ENCODE measurements at places on chromosomes 12 and 14.

DNA sequence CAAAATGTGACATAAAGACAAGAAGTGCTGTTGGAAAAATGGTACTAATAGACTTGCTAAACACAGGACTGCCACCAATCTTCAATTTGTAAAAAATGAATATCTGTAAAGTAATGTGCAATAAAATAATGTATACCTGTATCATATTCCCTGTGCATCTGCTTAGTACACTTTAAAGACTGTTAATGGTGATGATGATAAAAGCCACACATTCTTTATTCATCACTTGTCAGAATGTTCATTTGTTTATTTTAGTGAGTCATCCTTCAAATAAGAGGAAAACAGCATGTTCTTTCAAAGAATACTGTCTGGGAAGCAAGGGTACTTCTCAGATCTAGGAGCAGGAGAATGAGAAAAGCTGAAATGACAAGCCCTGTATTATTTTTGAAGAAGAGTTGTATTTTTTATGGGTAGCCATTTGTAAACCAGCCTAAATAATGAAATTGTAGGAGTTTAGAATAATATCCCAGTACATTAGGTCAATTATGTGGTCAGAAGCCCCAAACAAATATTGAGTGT, 78.3 kb upstream of the PSMA6 start:
- no peak for DNase-seq

GRCh38 chr14:34623506-34623905, 6.4 kb downstream of the SNX6 start:
- no peak for DNase-seq

GRCh38 chr12:68773582-68773981, 27.6 kb downstream of the SLC35E3 start:
- DNase-seq = no peak

- DNase-seq = no peak
Measured at GRCh38 chr14:36518586-36519430, 1.2 kb downstream of the NKX2-1 start.

- no peak for DNase-seq
Measured at GRCh38 chr12:22325218-22325617, 9.3 kb downstream of the ST8SIA1 start.

DNA sequence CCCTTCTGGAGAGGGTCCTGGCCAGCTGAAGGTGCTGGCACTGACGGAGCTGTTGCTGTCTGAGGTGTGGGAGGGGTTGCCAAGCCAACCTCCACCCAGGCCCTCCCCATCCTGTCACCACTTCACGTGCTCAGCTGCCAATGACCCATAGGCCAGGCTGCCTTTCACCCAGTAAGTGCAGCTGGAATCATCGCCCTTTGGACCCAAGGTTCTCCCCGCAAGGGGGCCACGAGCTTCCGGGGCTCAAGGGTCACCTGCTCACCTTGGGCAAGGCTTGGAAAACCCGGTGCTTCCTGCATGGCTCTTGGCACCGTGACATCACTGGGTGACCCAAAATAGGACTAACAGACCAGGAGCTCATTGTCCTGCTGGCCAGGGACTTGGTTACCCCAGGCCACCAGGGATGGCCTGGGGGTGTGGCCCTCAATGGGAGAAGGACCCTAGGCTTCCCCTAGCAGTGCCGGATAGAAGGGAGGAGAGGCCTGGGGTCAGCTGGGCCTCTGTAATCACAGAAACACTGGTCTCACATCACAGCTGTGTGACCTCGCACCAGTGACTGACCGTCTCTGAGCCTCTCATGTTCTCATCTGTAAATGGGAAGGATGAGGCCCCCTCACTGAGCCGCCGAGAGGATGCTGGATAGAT, 51.3 kb downstream of the CCDC85C start:
- no peak for DNase-seq

- DNase-seq = no peak
Measured at GRCh38 chr12:71063087-71063486, 94.7 kb downstream of the TSPAN8 start.

GRCh38 chr12:66859751-66860440, 181.0 kb upstream of the GRIP1 start:
- no peak for DNase-seq

DNA sequence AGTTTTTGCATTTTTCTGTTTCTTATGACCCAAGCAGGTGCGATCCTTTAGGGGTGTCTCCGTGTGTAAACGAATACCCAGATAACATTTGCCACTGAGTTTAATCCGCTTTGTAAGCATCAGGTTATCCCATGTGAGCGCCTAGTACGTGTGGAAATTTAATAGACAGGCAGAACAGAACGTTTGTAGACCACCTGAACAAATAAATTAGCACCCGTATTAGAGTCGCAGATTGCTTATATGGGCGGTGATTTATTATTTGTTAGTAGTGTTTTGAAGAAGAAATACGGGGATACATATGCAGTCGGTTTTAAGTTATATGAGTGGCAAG, 325 bp downstream of the C12orf60 start:
- DNase-seq = no peak

DNA sequence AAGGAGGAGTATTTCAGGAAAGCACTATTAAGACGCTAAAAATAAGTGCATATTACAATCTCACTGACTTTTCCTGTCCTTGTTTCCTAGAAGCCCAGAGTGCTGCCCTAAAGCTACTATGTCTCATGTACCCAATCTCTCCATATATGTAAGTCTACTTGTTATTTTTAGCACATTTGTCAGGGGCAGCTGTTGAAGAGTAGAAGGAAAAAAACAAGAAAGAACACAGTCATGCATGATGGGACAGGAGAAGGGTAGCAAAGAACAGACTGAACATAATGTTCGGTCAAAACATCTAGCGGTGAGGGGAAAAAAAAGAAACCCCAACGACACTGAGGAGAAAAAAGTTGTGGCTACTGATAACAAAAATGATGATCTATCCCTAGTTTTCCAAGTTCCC, 14.3 kb downstream of the YBX3 start:
- DNase-seq = no peak

GRCh38 chr12:25529738-25530137, 23.3 kb downstream of the LMNTD1 start:
- DNase-seq = no peak

GRCh38 chr12:14614704-14615121, 47.0 kb upstream of the PLBD1 start:
- DNase-seq = peak; percentile 56

GRCh38 chr12:91813701-91814100, 331.9 kb downstream of the BTG1 start:
- DNase-seq = no peak

GRCh38 chr14:65661865-65662264, 249.3 kb downstream of the FUT8 start:
- no peak for DNase-seq

GRCh38 chr12:52168019-52168717, 23.6 kb downstream of the KRT80 start:
- no peak for DNase-seq

DNA sequence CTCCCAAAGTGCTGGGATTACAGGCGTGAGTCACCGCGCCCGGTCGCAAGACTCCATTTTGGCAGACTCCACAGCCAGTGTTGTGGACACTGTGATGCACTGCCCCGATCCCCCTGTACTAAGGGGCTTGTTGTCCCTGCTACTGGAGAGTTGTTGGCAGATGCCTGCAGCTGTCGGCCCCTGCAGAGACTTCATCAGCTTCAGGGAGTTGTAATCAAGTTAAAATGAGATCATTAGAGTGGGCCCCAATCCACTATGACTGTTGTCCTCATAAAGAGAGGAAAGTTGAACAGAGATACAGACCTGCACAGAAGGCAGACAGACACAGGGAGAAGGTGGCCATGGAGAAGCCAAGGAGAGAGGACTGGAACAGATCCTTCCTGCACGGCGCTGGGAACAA, 23.7 kb upstream of the TUBA1A start:
- DNase-seq = no peak

- DNase-seq = no peak
Measured at GRCh38 chr12:52616680-52617402, 1.5 kb downstream of the KRT73 start.

GRCh38 chr12:54306925-54307741, 6.3 kb upstream of the NFE2 start:
- peak; percentile 99 for DNase-seq

- peak; percentile 90 for DNase-seq
Measured at GRCh38 chr12:116759783-116760621, 21.9 kb downstream of the RNFT2 start.

DNA sequence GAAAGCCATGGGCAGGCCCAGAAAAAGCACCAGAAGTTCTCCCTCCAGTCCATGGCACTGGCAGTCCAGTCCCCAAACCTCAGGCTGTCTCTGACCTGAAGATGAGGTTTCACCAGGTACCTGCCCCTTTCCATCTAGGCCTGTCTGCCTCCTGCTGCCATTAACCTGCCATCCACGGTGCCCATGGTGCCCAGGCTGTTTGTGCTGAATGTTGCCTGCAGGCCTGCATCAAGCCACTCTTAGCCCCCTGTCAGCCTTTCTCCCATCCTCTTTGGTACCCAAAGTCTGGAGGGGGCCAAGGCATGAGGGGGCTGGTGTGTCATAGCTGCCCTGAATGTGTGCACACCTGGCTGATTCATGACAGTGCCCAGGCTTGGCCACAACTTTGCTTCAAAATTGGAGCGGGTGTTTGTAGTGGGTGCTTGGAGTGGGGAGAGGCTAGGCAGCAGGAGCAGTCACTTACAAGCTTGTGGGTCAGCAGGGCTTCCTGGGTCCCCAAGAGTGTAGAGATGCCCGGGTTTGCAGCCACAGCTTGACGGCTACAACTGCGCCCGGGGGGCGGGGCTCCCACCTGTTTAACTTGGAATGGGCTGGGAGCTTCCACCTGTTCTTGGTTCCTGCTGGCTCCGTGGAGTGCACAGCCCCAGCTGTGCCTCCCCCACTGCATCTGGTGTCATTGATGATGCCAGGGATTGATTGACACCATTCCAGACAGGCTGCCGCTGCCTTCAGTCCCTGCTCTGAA, 88.5 kb downstream of the GPHN start:
- no peak for DNase-seq

DNA sequence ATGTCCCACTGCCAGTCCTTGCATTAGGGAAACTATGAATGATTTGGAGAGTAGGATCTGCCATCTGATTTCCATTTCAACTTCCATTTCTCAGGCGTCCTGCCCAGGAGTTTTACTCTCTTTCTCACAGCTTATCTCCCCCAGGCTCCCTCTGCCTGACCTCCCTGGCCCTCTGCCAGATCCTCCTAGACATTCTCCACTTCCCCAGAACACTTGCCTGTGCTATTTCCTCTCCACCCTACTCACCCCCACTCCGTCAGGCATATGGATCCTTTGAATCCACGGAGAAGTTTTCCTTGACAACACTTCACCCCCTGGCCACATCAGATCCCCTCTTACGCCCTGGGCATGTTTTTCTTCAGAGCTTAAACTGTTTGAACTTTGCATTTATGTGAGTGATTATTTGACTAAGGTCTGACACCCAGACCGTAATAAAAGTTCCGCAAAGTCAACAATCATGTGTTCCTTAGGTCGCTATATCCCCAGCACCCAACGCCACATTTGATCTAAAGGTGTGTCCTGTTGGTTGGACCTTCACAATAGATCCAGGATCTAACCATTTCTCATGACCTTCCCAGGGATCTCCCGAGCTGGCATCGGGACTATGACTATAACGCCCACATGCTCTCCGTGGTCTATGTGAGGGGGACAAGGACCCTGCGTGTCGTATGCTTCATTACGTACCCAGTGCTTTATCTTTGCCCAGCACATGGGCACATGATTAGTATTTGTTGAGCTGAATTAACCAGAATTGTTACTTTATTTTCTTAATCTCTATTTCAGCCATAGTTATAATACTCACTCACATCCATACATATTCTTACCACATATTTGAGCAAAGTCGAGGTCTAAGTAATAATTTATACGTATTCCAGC, 255.8 kb upstream of the FOXN3 start:
- DNase-seq = peak; percentile 65

GRCh38 chr14:99242816-99243721, 28.9 kb downstream of the BCL11B start:
- peak; percentile 3 for DNase-seq

- DNase-seq = no peak
Measured at GRCh38 chr12:112169161-112169872, 44.0 kb downstream of the TRAFD1 start.

- no peak for DNase-seq
Measured at GRCh38 chr12:115176741-115177400, 492.9 kb upstream of the TBX3 start.

DNA sequence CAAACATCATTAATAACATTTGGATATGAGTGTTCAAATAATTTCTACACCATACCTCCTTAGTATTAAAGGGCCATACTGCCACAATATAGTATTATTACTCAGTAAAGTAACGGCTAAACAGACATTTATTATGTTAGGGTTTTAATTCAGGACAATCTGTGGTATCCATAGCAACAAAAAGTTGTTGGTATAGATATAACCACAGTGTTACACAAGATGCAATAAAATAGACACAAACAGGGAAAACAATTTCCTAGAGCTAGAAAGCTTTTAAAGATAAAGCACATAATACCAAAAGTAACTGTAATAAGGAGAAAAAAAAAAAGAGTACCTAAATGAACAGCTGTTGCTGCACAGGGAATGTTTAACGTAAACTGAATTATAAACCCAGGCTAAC, 16.1 kb downstream of the CNIH1 start:
- no peak for DNase-seq

- no peak for DNase-seq
Measured at GRCh38 chr12:126582231-126582630, 1517.0 kb downstream of the AACS start.

DNA sequence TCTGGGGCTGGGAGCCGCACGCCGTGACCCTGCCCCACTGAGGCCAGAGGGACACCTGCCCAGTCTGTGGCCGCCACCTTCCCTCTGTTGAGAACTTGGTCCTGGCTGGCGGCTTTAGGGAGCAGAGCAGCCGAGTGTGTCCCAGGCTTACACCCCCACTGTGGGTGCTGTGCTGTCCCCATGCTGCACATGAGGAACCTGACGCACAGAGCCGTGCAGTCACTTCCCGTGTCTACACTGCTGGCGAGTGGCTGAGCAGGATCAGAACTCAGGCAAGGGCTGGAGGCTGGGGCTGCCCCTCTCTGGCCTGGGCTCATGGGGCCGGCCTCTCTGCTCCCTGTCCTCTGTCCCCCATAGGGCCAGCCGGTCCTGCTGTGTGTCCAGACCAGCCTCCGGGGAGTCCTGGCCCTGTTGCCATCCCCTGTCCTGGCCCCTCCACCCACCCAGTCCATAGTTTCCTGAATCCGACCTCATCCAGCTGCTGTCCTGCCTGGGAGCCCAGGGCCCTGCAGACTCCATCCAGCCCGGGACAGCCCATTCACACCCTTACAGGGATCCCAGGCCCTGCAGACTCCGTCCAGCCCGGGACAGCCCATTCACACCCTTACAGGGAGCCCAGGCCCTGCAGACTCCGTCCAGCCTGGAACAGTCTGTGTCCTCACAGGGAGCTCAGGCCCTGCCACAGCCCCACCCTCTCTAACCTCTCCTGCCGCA, 10.3 kb downstream of the FBRSL1 start:
- no peak for DNase-seq

All from KBM-7 (cell line).